ENCODE measurements at places on chromosomes 5 and 9.

DNA sequence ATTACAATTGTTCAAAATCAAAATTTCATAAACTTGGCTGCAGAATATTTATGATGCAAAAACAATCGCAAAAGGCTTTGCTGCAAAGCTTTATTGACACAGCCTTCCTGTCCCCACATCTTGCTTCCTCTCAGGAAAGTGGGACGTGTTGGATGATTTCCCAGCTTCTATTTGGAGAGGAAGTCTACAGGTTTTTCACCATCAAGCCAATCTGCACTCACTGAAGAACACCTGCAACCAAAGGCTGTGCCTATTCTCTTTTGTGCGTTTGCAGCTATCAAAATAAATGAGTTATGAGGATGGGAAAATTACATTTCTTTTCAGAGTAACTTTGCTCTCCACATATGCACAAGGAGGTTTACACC, 214.4 kb downstream of the PLK2 start:
- no peak for DNase-seq

DNA sequence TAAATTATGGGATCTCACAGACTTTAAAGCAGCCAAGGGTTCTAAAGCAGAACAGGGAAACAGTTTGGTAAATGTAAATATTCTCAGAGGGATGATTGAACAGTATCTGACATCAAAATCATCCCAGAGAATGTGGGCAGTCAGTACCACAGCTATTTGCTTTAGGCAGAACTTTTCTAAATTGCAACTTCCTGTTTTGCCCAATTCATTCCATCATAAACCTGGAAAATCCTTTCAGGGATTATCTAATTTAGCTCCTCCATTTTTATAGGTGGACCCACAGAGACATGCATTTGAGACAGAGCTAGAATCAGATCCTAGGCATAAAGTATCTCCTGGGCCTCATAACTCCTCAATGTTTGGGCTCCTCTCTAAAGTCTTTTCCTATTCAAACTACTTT, 12.4 kb downstream of the NR6A1 start:
- DNase-seq = no peak

DNA sequence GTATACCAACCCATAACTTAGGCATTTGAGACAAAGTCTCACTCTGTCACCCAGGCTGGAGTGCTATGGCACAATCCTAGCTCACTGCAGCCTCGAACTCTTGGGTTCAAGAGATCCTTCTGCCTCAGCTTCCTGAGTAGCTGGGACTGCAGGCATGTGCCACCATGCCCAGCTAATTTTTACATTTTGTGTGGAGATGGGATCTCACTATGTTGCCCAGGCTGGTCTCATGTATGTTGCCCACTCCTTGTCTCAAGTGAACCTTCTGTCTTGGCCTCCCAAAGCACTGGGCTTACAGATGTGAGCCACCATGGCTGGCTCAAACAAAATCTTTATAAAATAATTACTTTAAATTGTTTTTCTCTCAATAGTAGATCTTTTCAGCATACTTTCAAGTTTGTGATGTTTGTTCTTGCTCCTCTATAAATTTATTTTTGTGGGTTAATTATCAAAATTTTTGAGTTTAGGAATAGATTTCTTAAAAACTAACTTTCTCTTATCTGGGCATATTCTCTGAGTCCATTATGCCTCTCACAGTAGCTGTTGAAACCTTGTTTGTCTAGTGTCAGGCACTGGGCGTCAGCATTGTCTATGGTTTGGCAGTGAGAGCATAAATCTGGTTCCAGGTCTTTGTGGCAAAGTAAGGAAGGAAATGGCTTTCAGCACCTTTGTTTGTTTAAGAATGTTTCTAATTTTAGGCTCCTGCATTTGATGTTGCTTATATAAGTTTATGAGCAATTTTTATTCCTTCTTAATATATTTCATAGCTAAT, 38.7 kb downstream of the NLN start:
- DNase-seq = no peak

GRCh38 chr5:110054240-110054639, 364.5 kb downstream of the MAN2A1 start:
- DNase-seq = no peak

DNA sequence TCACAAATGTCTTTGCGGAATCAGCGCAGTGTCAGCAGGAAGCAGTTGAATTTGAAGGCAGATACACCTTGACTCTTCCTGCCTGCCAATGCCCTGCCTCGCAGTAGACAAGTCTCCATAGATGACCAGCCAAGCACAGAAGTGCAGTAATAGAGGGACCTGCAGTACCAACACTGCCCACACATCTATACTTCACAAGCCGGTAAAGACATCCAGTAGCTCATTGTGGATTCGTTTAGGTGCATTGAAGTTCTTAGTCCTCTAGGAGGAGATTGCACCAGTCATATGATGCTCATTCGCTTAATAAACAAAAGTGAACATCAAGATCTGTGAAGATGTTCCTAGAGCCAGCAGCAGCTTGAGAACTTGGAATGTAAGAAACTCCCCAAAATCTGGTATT, 7.1 kb upstream of the IFNA2 start:
- no peak for DNase-seq

DNA sequence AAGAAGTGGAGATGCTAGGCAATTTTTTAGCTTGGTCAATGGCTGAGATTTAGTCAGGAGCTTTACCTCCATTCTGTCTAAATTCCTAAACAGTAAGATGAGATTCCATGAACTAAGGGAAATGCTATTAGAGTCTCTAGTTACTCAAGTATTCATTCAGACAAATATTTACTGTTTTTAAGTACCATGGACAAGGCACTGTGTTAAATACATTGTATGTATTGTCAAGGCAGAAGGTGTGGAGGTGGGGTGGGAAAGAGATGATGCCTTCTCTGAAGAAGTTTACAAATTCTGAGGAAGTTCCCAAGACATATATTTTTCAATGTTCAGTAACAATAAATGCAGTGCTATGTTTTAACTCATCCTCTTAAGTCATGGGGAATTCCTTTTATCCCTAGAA, 459.9 kb upstream of the NMUR2 start:
- DNase-seq = no peak

GRCh38 chr5:112549127-112549526, 130.1 kb upstream of the EPB41L4A start:
- no peak for DNase-seq

GRCh38 chr9:96449523-96449844, 485 bp upstream of the HABP4 start:
- DNase-seq = no peak

DNA sequence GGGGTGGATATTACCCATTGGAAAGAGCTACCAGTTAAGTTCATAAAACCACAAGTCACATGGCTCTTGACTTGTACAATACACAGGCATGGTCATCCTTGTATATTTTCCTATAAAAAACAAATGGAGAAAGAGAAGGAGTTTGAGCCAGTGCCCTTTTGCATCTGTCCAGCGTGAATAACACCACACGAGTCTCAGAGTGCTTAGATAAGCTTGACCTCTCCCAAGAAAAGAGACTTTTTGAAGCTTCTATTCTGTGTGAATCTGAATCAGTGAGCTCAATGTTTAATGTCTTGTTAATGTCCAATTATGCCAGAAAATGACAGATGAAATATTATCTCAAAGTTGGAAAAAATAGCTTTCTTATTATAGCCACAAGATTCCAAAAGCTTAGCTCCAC, 30.9 kb upstream of the LPAR1 start:
- DNase-seq = no peak

GRCh38 chr5:180889381-180889780, 9.6 kb upstream of the BTNL8 start:
- DNase-seq = no peak
